ENCODE measurements at places on chromosomes 12 and 14.

DNA sequence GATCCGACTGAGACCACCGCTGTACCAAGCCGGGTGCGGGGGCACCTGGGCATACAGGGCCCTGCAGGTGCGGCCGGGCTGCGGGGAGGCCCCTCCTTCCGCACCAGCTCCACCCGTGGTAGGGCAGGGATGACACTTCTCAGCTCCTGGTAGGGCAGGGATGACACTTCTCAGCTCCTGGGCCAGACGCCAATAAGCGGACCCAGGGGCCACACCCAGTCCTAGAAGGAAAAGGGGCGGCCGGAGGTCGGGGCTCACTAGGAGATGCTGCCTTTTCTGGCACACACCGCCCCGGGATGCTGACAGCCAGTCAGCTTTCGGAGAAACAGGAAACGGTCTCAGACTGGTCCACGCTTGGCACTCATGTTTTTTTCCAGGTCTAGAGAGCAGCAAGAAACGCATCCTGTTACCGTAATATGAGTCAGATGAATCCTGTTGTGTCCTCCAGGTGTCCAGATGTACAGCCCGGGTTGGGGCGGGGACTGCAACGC lies 34.8 kb downstream of the NFKBIA start:
- H3K27me3 ChIP-seq, result no peaks in the 10 kb centered on the region
- H3K4me3 ChIP-seq, result no peak overlapping the region
- no peak overlapping the region for H3K27ac ChIP-seq

- peak; percentile 62 for DNase-seq
- H3K36me3 ChIP-seq, result no peaks in the 10 kb centered on the region
- no peak overlapping the region for H3K27ac ChIP-seq
- H3K4me1 ChIP-seq, result peaks cover 15% of the 10 kb centered on the region
- no peak overlapping the region for H3K4me3 ChIP-seq
- no peaks in the 10 kb centered on the region for H3K27me3 ChIP-seq
These were observed 13.9 kb upstream of the CACNA2D4 start for GRCh38 chr12:1932264-1932777.

- no peak overlapping the region for H3K4me3 ChIP-seq
- H3K27me3 ChIP-seq, result no peaks in the 10 kb centered on the region
- H3K36me3 ChIP-seq, result no peaks in the 10 kb centered on the region
- no peak overlapping the region for H3K27ac ChIP-seq
These were observed 30.4 kb upstream of the GSG1 start for GRCh38 chr12:13133886-13134285.

DNA sequence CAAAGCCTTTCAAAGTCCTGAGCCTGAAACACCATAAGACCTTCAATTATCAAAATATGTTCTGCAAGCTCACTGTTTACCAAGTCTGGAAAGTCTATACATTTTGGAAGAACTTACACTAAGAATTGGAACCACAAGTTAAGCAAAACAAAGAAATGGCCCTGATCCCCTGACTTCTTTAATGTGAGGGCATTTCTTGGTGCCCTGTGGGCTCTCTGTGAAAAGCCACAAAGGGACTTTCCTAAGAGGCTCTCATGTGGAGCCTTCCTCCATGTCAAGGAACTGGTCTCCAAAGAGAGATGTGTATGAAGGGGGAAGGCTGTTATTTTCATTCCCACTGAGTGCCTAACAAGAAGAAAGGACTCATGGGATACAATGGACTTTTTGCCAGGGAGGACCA lies 13.5 kb upstream of the MYH6 start:
- no peak overlapping the region for H3K27ac ChIP-seq
- H3K4me3 ChIP-seq, result no peak overlapping the region
- peaks cover 11% of the 10 kb centered on the region for H3K4me1 ChIP-seq
- H3K27me3 ChIP-seq, result no peaks in the 10 kb centered on the region
- no peak for DNase-seq
- no peaks in the 10 kb centered on the region for H3K36me3 ChIP-seq

DNA sequence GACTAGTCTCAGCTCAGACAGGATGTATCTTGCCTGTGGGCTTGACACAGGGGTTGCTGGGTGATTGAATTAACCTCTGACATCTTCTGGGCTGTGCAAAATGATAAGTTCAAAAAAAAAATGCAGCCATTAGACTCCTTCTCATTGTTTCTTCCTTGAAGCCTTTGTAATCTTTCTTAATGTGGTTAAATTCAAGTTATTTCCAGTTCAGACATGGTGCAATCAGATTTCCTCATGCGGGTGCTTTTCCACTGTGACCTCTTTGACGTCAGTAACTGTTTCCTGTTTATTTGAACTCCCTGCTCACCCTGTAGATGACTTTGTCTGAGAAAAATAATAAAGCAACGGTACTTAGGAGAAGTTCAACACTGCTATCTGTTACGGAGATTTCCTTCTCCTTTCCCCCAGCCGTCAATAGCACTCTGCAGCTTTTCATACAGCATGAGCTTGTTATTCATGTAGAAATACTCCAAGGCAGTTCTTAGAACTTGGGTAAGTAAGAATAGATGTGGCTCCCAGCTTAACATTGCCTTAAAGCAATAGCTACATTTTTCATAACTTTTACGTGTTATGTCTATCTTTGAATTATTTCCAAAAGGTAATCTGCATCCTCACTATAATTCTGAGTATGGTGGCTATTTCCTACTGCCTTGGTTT lies 155.5 kb downstream of the PRKCH start:
- H3K27ac ChIP-seq, result peak overlapping the region; percentile 78
- peak; percentile 22 for DNase-seq
- no peak overlapping the region for H3K4me3 ChIP-seq
- H3K4me1 ChIP-seq, result peaks cover 38% of the 10 kb centered on the region
- no peaks in the 10 kb centered on the region for H3K36me3 ChIP-seq
